ENCODE measurements at places on chromosomes 12 and 14. TPM values are rescaled to one million over a fixed set of nuclear protein-coding genes. Genes with fewer than 3 reads are reported as not detected.
A peak's percentile ranks its signal among the peaks of the same experiment; 100 is the strongest.

GRCh38 chr14:32603992-32604565, 275.0 kb downstream of the AKAP6 start:
- DNase-seq, result no peak

DNA sequence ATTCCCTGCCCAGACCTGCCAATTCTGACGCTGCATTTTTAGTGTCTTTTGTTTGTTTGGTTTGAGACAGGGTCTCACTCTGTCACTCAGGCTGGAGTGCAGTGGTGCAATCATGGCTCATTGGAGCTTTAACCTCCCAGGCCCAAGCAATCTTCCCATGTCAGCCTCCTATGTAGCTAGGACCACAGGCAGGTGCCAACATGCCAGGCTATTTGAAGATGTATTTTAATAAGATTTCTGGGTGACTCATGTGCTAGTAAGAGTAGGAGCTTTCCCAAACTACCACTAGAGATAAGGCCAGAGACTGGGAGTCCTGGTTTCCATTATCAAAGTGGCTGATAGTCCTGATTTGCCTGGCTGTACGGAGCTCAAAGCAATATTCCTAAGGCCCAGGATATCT, 693.3 kb downstream of the MED13L start:
- no peak for DNase-seq

GRCh38 chr12:6392504-6392903, 8.5 kb downstream of the LTBR start:
- no peak for DNase-seq

DNA sequence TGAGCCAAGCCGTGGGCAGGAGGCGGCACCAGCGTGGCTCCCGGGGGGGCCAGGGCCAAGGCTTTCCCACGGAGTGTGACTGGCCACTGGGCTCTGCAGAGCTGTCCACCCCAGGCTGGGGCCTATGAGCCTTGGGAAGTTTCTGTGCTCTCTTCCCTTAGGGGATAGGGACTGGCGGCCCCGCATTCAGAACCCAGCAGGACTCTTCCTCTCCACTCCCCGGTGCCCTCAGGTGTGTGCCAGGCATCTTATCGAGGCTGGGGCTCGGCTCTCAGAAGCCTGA, 17.8 kb upstream of the EIF2B2 start:
- no peak for DNase-seq

DNA sequence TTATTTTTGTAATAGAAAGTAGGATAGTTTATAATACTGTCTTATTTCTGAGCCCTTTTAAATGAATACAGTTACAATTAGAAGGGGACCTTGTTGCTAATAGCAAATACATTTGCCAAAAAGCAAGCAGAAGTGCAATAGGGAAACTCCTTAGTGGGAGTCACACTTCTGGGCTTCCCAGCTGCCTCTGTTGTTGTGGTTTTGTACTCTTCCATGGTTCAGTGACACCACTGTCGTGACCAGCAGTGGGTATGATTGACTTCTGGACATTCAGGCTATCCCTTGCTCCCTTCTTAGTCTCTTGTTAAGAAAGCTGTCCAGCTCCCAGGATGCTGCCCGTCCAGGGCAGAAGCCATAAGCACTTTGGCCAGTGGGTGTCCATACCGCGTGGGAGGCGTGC, 22.6 kb downstream of the TCTN1 start:
- no peak for DNase-seq

- DNase-seq, result peak; percentile 41
Measured at GRCh38 chr12:122123051-122123760, 44.6 kb downstream of the MLXIP start.

TAS2R7 gene
- not detected for total RNA-seq

Data from fibroblast of lung (primary cell).